ENCODE measurements at places on chromosomes 12 and 14.

- DNase-seq, result no peak
These were observed 36.8 kb downstream of the EAPP start for GRCh38 chr14:34502545-34503225.

DNA sequence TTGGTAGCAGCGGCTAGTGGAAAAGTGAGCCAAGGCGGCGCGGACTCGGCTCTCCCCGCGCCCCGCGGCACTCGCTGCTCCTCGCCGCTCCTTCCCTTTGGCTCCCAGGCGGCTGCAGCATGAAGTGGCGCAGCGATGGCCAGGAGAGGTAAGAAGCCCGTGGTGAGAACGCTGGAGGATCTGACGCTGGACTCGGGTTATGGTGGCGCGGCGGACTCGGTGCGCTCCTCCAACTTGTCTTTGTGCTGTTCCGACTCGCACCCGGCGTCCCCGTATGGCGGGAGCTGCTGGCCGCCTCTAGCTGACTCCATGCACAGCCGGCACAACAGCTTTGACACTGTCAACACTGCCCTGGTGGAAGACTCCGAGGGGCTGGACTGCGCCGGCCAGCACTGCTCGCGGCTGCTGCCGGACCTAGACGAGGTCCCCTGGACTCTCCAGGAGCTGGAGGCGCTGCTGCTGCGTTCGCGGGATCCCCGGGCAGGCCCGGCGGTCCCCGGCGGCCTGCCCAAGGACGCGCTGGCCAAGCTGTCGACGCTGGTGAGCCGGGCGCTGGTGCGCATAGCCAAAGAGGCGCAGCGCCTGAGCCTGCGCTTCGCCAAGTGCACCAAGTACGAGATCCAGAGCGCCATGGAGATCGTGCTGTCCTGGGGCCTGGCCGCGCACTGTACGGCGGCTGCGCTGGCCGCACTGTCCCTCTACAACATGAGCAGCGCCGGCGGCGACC lies 225.6 kb upstream of the CRY1 start:
- DNase-seq, result no peak

- DNase-seq, result no peak
These were observed 138.1 kb downstream of the BCL11B start for GRCh38 chr14:99133636-99134515.

GRCh38 chr12:4997939-4998338 lies 45.7 kb upstream of the KCNA5 start:
- DNase-seq, result no peak

DNA sequence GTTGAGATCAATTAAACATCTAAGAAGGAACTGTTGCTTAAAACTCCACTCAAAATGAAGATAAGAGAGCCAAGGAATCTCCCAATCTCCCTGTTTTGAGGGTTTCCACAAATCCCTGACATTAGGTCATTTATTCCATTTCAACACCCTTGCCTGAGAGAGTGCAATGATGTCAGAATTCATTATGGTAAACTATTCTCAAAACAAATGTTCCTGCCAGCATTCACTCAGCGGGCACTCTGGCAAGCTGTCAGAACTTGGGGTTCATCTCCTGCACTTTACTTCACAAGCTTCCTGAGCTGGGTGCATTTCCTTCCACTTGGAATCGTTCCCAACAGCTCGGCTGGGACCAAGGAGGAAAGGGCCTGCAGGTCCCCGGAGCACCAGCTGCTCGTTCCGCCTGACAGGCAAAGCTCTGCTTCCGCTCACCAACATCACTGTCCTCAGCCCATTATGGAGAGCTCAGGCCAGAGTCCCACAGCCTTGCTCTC lies 117.8 kb downstream of the TTC7B start:
- no peak for DNase-seq

DNA sequence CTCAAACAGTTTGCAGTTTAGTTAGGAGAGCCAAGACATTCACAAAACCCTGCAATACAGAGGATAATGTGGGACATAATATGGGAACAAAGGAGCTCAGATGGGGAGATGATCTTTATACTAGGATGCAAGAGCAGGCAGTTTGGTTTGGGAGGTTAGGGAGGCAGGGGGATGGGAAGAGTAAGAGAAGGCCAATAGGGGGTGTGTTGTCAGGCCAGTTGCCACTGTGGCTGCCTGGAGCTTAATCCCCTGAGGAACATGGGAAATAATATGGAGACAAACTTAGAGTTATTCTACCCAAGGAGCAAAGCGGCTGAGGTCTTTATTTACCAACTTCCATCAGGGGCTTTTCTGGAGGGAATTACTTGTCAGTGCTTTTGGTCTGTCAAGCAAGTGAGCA lies 10.0 kb upstream of the CSRP2 start:
- DNase-seq, result no peak

GRCh38 chr14:72679141-72679535 lies 214.8 kb downstream of the DPF3 start:
- no peak for DNase-seq

GRCh38 chr12:13289653-13290289 lies 93.2 kb downstream of the EMP1 start:
- no peak for DNase-seq

- no peak for DNase-seq
These were observed 83.2 kb downstream of the PPP2R5C start for GRCh38 chr14:101844751-101845150.

- no peak for DNase-seq
These were observed 90.2 kb downstream of the NTN4 start for GRCh38 chr12:95700316-95700785.

- DNase-seq, result no peak
These were observed 204.3 kb downstream of the TTC7B start for GRCh38 chr14:90611936-90612335.

DNA sequence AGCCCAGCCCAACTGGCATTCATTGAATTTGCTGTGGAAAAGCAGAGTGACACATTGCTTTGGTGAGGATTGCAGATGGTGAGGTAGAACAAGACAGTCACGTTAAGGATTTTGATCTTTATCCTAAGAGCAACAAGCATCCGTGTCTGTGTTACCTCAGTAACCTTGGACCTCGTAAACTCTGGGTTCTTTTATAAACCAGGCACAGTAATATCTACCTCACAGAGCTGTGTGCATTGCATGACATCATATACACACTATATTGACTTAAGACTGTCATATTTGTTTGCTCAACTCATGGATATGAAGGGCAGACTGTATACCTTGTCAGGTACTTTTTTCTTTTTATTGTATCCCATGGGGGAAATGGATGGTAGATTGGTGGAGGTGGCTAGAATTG lies 156.2 kb downstream of the ETV6 start:
- no peak for DNase-seq

- DNase-seq, result no peak
These were observed 32.1 kb downstream of the EMP1 start for GRCh38 chr12:13228579-13228978.

GRCh38 chr12:117527479-117527855 lies 166.0 kb upstream of the NOS1 start:
- DNase-seq, result no peak

DNA sequence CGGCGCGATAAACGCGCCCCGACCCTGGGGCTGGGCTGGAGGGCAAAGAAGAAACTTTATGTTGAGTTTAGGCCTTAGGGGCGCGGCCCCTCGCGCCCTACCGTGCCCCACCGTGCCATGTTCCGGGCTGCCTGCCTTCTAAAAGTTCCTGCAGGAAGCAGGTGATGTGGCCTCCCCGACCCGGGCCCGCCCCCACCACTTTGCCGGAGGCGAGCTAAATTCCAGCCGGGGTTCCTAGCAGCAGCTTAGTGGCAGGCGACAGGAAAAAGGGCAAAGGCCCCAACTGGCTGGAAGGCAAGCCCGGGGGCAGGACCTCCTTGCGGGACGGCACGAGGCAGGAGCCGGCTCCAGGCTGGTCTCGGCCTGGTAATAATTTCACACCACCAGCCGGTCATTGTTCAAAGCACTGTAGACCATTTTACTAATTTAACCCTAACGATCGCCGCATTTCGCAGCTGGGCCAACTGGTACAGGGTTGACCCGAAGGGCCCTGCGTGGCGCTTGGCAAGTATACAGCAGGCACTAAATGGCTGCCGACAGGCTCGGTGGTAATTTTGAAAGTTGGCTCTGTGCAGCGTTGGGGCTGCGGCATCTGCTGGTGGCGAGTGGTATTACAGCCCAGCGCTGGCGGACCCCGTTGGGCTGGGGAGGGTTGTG lies 895 bp upstream of the CCDC88C start:
- peak; percentile 86 for DNase-seq

DNA sequence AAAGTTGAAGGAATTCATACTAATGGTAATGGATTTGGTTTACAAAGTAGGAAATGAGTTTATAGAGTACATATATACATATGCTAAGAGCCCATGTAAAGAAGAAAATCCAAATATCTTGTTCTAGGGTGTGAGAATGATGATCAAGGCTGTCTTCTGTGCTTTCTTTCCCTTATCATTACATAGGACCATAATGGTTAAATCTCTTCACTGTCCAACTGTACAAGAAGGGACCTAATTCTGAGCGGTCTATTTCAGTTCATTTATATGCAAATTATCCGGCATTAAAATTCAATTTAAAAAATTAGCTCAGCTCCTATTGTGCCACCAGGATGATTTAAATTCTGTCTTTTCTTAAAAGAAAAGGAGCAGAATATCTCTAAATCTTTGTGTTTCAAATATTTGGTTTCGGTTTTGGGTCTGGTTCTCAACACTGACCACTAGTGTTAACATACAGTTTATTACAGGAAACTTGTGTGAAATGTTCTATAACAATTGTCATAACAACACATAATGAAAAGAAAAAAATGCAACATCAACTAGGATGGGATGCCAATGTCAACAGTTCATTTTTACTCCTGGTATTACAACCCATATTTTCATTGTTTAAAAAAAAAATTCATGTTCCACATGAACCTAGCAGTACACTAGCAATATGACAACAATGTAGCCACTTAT lies 16.8 kb downstream of the OR4K1 start:
- DNase-seq, result no peak

- DNase-seq, result no peak
These were observed 50.7 kb downstream of the UTP20 start for GRCh38 chr12:101330631-101331030.

DNA sequence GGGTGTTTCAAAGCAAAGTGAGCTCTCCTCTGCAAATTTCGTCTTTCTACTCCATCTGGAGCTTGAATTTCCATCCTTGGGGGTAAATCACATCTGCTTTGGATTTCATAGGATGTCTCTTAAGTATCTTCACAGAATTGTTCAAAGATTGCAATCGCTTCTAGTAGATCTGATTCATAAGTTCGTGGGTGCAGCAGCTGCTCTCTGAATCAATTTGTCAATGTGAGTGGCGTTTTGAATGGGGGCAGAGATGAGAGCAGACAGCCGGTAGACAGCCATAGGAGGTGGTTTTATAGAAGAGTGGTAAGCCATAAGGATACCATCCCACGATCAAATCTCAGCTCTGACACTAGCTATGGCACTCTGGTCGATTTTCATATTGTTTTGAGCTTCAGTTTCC lies 146.0 kb upstream of the RPH3A start:
- no peak for DNase-seq

DNA sequence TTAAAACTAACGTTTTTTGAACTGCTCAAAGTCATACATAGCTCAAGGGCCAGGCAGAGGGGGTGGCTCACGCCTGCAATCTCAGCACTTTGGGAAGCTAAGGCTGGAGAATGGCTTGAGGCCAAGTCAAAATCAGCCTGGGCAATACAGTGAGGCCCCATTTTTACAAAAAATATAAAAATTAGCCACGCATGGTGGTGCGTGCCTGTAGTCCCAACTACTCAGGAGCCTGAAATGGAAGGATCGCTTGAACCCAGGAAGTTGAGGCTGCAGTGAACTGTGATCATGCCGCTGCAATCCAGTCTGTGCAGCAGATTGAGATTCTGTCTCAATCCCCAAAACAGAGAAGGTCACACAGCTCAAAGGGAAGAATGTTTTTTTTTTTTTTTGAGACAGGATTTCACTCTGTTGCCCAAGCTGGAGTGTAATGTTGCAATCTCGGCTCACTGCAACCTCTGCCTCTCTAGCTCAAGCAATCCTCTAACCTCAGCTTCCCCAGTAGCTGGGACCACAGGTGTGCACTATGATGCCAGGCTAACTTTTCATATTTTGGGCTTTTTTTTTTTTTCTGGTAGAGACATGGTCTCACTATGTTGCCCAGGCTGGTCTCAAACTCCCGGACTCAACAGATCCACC lies 2.9 kb downstream of the RBM23 start:
- DNase-seq, result no peak

DNA sequence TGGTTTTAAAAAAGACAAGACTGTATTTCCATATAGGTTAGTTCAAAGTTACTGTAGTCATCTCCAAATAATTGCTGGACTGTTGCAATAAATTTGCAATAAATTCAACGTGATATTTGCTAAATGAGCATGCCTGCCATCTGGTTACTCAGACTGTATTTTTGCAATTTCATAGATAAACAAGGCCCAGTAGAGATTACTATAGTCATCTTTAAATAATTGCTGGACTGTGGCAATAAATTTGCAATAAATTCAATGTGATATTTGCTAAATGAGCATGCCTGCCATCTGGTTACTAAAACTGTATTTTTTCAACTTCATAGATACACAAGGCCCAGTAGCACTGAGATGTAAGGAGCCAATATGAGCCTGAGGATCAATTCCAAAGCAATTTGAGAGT lies 5.6 kb downstream of the NTN4 start:
- DNase-seq, result no peak

DNA sequence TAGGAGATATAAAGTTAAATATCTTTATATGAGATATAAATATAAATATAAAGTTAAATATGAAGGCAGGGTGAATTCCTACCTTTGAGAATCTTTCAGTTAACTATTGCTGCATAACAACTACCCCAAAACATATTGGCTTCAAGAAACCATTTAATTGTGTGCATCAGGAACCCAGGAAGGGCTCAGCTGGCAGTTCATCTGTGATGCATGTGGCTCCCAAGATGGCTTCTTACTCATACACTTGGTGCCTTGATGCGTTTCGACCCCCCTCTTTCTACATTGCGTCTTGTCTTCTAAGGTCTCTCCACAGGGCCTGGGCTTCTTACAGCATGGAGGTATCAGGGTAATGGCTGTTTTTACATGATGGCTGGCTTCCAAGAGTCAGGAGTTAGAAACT lies 253.9 kb upstream of the CRY1 start:
- DNase-seq, result no peak

DNA sequence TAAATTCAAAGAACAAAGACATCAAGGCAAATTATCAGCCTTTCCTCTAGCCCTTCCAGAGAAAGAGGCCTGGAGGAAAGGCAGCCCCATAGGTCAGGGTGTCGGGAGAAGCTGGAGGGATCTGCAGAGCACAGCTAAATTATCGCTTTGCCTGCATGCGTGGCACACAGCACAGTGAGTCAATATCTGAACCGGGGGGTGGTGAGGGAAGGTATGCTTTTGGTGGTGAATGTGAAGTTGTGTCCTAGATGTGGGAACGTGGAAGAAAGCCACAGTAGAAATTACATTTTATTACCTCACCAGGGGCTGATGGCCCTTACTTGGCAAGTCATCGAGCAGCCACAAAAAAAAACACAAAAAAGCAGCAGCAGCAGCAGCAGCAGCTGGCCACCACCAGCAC lies 243.2 kb downstream of the EGLN3 start:
- no peak for DNase-seq

Data from Caco-2 (cell line).